ENCODE measurements at places on chromosomes 5 and 9.

- DNase-seq = no peak
These were observed 70.7 kb upstream of the SHISAL2B start for GRCh38 chr5:64619609-64620008.

DNA sequence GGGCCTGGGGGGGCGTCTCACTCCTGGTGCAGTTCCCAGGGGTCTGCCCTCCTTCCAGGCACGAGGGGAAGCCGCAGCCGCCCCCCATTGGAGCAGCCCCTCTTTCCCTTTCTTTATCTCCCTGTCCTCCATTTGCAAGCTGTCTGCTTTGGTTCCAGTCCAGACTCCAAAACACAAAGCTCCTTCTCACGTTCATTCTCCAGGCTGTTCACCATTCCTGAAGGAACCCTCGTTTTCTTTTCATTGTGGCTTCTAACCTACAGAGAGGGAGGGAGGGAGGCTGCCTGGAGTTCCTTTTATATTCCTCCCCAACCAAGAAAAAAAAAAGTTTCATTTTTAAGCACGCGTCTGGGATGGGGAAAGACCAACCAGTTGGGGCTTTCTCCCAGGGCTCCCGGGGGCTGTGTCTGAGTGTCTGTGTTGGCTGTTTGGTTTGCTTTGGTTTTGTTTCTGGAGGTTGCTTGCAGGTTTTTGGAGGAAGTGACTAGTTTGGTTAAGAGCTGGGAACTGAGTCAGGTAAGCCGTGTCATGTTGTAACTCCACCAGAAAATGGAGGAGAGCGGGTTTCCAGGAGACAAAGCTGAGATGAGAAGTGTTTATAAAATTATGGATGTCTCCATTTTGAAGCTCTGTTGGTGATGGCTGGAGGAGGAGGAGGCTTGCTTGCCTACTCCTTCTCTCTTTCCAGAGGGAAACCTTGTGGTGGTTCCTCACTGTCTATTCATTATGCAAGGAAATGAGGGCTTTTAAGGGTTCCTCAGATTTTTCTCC, 1.6 kb downstream of the ZNF462 start:
- DNase-seq = peak; percentile 82

DNA sequence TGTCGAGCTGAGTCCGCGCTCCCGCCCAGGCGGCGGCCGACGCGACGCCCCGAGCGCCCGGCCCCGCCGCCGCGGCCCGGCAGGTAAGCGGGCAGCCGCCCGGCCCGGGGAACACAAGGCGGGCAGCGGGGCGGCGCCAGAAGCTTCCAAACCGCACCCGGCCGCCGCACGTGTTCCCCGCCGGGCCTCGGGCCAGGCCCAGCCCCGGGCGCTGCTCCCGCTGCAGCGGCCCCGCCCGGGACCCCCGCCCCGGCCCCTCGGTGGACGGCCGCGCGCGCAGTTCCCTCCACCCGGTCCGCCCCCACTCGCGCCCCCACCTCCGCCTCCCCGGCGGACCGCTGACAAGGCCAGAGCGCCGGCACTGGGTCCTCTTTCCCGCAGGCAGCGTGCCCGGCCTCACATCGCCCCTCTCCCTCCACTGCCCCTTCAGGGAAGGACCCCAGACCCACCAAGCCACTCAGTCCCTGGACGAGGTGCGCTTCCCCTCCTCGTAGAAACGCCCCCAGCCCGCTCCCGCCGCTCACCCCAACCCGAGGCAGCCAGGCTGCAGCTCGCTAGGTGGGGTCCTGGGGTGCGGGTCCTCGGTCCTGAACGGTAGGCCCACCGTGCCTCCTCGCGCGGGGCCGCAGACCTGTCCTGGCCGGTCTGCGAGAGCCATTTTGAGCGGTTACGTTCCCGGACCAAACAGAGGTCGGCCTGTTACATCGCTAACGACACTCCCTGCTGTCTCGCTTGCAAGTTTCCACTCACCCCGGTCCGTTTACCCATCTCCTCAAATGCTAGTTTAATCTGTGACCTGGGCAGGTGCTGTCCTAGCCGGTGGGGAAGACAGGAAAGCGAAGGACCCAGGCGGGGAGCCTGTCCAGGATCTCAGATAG, 475 bp downstream of the WDR5 start:
- DNase-seq = no peak

GRCh38 chr9:9319007-9319406, 1293.8 kb downstream of the PTPRD start:
- no peak for DNase-seq

DNA sequence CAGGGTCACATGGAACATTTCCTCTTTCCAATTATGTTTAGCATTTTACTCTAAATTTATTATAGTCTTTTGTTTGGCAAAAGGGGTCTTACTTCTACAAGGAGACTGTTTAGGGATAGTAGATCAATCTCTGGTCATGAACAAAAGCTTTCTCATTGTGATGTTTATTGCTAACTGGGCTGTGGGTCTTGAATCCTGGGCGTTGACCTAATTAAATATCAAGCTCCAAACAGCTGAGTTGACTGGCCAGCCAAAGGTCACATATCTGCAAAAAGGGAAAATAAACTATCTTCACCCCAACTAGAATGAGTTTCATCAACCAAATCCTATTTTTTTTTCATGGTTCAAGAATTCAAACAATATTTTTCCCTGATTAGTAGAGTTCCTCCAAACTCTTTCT, 245.4 kb upstream of the TUT7 start:
- no peak for DNase-seq

GRCh38 chr9:23739753-23740152, 86.3 kb downstream of the ELAVL2 start:
- DNase-seq = no peak
